ENCODE measurements at places on chromosomes 3 and 15.

DNA sequence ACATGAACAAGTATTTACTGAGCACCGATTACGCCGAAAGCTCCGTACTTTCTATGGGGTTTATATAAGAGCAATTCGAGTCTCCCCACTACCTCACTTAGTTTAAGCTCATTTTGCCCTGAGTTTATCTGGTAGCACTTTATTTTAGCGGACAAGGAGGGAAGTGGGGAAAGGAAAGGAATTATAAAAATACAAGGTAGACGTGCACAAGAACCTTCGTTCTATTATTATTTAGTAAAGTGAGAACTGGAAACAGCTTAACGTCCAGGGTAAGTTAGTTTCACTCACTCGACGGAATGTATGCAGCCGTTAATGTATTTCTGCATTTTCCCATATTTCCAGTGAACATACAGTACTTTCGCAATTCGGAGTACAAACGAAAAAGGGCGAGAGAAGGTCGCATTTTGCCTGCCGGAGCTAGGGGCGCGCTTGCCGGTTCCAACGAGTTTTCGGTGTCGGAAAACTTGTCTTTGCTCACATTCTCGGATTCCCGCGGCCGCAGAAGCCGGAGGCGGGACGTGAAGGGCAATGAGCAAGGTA lies 1.2 kb upstream of the STT3B start:
- no peak for DNase-seq

- no peak for DNase-seq
Observed at GRCh38 chr15:67202991-67203390, 51.5 kb downstream of the AAGAB start.

DNA sequence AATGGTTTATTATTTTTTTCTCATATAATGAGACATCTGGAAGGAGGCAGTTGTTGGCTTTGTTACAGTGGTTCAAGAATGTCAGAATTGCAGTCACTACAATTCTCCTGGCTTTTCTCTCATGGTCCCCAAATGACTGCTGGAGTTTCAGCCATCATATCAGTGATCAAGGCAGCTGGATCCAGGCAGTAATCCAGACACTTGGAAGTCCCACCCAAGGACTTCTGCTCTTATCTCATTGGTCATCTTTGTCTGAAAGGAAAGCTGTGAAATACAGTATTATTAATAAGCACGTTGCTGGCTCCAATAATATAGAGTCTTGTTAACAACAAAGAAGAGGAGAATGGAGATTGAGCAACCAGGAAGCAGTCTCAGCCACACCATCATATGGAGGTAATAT lies 22.9 kb upstream of the MED12L start:
- DNase-seq, result no peak

DNA sequence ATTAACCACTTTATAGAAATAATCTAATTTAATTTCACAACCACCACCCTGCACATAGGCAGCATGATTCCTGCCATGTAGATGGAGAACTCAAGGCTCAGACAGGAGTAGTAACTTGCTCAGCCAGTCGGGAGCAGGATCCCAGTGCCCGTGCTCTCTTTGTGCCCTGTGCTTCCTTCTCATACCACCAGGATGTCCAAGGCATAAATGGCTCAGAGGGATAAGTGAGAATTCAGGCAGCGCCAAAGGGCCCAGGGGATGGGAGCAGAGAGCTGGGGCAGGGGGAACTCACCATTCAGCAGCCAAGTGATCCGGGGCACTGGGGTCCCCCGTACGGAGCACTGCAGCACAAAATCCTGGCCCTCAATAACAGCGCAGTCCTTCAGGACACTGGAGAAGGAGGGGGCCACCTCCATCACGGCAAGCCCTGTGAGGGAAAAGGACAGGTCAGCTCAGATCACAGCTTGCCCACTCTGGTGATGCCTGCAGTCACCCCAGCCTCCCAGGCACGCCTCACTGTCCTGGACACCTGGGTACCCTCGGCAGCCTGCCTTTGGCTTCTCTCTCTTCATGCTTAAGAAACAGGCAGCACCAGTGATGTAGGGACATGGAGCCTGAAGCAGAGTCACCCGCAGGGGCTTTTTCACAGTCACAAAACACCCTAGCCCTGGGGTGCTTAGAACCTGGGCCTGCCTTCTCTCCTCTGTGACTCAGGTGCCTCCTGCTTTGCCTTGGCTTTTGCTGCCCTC lies 141.0 kb upstream of the HACD2 start:
- DNase-seq, result no peak

All from D721Med (cell line).